ENCODE measurements at places on chromosomes 7 and 10.
A peak's percentile ranks its signal among the peaks of the same experiment; 100 is the strongest.

- DNase-seq, result no peak
These were observed 15.4 kb downstream of the OGDHL start for GRCh38 chr10:49746626-49747302.

- no peak for DNase-seq
These were observed 114.9 kb downstream of the MGMT start for GRCh38 chr10:129581827-129582411.

GRCh38 chr10:114300036-114300645 lies 61.1 kb downstream of the VWA2 start:
- no peak for DNase-seq

DNA sequence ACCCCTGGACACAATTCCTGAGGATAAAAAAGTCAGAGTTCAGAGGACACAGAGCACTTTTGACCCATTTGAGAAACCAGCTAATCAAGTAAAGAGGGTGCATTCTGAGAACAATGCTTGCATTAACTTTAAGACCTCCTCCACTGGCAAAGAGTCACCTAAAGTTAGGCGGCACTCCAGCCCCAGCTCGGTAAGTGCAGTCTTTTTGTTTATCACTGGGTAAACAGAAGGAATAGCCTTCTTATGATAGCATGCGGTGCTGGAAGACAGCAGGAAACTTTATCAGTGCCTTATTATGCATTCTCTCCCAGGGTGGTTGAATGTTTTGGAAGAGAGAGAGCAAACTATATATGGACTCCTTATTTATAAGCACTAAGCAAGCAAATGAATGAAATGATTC lies 130.5 kb downstream of the CDK14 start:
- no peak for DNase-seq

DNA sequence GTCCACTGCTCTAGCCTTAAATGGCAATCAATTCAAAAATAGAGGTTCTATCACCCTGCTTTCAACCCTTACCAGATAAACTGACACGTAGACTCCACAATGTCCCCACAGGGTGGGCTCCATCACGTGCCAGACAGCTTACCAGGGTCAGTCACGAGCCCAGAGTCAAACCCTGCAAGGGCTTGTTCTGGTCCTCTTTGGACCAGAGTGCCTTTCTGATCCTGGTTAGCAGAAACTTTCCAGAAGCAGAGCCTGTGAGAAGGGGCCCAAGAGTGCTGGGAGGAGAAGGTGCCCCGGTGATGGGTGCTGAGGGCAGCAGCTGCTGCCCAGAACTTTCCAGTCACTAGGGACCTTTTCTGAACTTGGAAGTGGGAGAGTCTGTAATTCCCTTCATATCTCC lies 354 bp upstream of the GIMAP5 start:
- DNase-seq, result no peak

GRCh38 chr10:8331896-8332729 lies 277.6 kb downstream of the GATA3 start:
- peak; percentile 68 for DNase-seq

DNA sequence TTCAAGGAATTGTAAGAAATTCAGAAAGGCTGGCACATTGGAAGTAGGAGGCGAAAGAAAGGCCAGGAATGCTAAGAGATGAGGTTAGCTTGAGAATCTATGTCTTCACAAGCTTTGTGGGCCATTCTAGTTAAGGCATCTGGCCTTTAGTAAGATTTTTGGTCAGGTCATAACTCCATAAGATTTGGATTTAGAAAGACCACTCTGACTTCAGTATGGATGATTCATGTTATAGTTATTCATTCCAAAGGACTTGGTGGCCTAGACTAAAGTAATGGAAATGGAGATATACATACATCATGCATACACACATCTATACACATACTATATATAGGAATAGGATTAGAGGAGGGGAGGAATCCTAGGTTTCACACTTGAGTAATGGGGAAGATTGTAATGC lies 77.5 kb downstream of the SEPTIN7 start:
- no peak for DNase-seq

DNA sequence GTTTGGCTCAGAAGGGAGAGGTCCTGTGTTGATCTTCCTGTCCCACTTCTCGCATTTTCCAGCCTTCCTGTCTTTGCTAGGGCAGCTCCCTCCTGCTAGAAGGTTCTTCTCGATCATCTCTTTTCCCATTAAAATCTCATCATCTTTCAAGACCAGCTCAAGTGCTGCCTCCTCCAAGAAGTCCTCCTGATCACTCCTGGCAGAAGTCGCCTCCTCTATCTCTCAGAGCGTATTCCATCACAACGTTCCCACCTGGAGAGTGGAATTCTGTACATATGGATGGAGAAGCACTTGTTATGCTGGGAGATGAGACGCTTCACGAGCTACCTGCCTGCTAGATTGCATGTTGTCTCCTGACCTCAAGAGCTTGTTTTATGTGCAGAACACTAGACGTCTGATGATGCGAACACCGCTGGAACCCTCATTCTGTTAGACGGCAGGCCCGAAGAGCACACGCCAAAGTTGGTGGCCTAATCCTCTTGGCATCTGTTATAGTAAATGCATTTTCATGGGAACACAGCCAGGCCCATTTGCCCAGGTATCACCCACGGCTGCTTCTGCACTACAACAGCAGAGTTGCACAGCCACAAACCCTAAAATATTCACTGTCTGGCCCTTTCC lies 68.0 kb upstream of the INSIG1 start:
- no peak for DNase-seq

DNA sequence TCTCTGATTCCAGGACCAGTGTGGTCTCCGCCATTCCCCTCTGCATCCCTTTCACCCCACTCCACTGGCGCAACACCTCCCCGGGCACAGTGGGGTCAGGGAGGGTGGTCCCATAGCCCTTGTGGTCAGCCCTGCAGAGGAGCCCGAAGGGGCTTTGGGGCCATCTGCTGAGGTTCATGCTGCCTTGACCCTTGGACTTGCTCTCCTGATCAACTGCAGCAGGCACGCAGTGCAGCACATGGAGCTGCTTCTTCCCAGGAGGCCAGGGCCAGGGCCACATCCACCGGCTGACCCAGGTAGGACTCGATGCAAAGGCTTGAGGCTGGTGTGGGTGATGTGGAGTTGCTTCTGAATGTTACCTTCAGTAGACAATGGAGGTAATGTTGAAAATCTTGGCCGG lies 35.1 kb downstream of the PDIA4 start:
- DNase-seq, result no peak

GRCh38 chr10:114911052-114911711 lies 26.8 kb upstream of the TRUB1 start:
- no peak for DNase-seq

- no peak for DNase-seq
These were observed 54.7 kb upstream of the MRLN start for GRCh38 chr10:59807629-59808620.

DNA sequence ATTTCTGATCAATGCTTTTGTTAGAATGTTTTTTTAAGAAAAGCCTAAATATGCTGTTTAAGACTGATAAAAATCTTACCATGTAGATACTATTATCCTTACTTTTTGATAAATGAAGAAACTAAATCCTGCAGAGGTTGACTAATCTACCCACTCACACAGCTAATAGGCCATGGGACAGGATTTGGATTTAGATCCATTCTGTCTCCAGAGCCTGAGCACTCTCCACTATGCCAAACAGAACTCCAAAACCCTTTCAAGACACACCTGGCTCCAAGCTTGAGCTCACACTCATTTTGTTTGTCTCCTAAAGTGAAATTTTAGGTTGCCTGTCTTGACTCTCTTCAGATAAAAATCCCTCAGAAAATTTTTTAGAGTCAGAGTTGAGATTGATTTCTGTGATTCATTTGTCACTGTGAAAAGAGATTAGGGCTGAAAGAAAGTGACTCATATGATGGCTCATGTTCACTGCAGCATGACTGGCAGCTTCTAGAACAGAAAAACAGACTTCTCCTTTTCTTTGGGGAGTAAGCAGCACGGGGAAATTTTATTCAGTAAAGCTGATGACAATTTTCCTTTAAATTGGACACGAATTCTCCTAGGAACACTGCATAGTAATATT lies 132.3 kb upstream of the POT1 start:
- DNase-seq, result no peak

GRCh38 chr10:26824015-26824690 lies 36.6 kb downstream of the ABI1 start:
- no peak for DNase-seq

DNA sequence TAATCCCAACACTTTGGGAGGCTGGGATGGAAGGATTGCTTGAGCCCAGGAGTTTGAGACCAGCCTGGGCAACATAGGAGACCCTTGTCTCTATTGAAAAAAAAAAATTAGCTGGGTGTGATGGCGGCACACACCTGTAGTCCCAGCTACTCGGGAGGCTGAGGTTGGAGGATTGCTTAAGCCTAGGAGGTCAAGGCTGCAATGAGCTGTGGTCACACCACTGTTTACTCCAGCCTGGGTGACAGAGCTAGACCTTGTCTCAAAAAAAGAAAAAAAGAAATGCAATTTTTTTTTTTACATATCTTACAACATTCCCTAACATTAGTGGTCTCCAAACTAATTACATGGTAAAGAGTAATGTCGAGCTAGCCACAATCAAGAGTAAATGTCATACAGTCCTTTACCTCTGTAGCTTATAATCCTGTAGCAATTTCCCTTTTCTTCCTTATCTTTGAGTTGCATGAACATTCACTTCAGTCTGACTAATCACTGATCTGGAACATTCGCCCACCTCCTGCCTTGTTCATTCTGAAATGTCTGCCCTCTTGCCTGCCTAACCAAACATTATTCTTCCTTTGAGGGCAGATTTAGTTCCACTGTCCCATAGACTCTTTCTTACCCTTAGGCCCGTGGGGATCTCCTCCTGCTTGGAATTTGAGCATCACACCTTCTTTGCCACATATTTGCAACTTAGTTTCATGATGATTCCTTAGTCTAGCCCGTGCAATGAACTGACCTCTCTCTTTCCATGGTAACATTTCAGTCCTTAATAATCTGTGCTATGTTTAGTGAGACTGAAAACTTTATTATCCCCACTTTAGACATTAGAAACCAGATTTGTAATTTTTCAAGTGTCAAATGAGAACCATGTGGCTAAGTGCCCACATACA lies 4.8 kb upstream of the VCL start:
- DNase-seq, result no peak

- DNase-seq, result no peak
These were observed 246.2 kb upstream of the AKR1E2 start for GRCh38 chr10:4579844-4580243.

GRCh38 chr7:27547401-27547800 lies 115.3 kb downstream of the HIBADH start:
- no peak for DNase-seq

DNA sequence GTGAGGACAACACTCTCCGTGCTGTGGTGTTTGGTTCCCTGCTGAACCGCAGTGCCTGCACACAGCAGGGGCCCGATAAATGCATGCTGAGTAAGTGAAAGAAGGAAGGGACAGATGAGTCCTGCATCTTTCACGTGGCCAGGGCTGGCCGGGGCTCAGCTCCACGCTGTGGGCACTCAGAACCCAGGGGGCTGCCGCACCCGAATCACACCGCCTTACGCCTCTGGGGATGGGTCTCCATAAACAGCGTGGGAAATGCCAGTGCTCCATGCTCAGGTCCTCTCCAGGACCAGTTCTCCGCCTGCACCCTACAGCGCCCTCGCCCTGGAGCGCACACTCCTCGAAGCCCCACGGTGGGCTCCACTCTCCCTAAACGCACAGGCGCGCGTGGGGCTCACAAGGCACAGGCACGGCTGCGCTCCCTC lies 38.1 kb downstream of the RASGEF1A start:
- no peak for DNase-seq

DNA sequence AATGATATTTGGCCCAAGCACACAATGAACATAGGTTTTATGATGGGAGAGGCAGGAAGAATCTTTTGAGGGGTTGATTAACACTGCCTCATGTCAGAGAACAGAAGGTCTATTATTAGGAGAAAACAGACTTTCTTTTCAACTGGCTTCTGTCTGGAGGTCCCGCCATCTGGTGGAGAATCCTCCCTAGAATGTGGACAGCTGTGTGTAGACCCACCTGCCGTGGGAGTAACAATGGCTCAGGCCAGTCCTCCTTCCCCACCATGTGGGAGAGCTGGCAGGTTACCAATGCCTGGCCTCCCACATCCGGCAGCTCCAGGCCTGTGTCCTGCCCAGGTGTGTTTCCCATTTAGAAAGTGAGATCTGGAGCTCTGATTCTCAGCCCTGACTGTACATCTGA lies 70.4 kb upstream of the AOAH start:
- no peak for DNase-seq

- DNase-seq, result no peak
These were observed 98.3 kb downstream of the PDGFA start for GRCh38 chr7:421136-421991.

GRCh38 chr7:101333912-101334311 lies 12.3 kb upstream of the IFT22 start:
- DNase-seq, result no peak

GRCh38 chr7:132112657-132113056 lies 463.6 kb downstream of the PLXNA4 start:
- DNase-seq, result no peak

GRCh38 chr7:54679490-54679817 lies 79.6 kb downstream of the SEC61G start:
- DNase-seq, result no peak

GRCh38 chr7:132836746-132837145 lies 245.1 kb downstream of the CHCHD3 start:
- no peak for DNase-seq

GRCh38 chr7:99860281-99861127 lies 16.3 kb downstream of the OR2AE1 start:
- no peak for DNase-seq

GRCh38 chr7:13641714-13642113 lies 347.8 kb downstream of the ETV1 start:
- DNase-seq, result no peak

- no peak for DNase-seq
These were observed 176.9 kb downstream of the TCERG1L start for GRCh38 chr10:131134651-131135050.

GRCh38 chr7:44678471-44679179 lies 70.0 kb upstream of the ZMIZ2 start:
- DNase-seq, result no peak

DNA sequence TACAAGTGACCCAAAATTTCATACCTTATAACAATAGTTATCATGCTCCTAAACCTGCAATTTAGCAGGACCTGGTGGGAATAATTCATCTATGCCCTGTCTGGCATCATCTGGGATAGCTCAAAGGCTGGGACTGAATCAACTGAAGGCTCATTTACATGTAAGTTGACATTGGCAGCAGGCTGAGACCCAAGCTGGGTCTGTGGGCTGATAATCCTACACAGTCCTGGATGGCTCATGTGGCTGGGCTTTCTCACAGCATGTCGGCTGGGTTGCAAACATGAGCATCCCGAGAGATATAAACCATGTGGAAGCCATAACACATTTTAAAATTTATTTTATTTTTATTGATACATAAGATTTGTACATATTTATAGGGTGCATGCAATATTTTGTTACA lies 19.5 kb upstream of the ABCB5 start:
- no peak for DNase-seq
